ENCODE measurements at places on chromosomes 2 and 18. TPM values are rescaled to one million over a fixed set of nuclear protein-coding genes. Genes with fewer than 3 reads are reported as not detected.

- H3K4me3 ChIP-seq, result no peak overlapping the region
- no peaks in the 10 kb centered on the region for H3K27me3 ChIP-seq
- H3K36me3 ChIP-seq, result no peaks in the 10 kb centered on the region
- no peak for DNase-seq
- H3K4me1 ChIP-seq, result no peaks in the 10 kb centered on the region
- no peak overlapping the region for H3K27ac ChIP-seq
Measured at GRCh38 chr2:105254531-105255210, 13.1 kb downstream of the GPR45 start.

DNA sequence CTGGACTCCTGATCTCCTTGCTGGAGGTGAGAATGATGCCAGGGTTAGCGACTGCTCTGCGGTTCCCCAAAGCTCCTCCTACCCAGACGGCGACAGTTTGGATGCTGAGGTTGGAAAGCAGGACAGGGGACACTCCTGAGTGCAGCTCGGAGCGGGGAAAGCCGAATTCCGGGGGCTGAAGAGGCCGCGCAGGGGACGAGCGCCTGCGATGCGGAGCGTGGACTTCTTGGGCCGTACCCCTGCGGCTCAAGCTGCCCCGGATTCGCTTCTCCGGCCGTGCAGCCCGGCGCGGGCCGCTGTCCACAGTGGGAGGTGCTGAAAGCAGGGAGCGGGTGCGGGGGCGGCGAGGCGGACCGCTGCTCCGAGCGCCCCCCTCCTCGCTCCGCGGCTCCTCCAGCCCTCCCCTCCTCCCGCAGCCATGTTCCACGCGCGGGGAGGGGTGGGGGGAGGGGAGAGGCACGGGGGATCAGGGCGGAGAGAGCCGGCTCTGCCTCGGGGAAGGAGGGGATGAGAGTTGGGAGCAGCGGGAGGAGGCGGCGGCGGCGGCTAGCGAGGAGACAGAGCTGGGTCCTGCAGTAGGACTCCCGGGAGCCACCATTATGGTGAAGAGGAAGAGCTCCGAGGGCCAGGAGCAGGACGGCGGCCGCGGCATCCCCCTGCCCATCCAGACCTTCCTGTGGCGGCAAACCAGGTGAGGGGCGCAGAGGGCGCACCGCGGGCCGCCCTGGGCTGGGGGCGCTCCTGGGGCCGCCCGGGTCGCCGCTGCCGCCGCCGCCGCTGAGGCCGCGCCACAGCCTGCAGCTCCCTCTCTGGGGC, at the start of gene UNC80:
UNC80 (plus strand) TSS at position 359 of the 816 bp plus-strand sequence; CDS start at position 600, 241 bp downstream.
- peak; percentile 81 for DNase-seq
- no peak within 1 kb of the TSS for H3K4me3 ChIP-seq
- peaks cover 24% of the 10 kb centered on the region for H3K27me3 ChIP-seq
- H3K36me3 ChIP-seq, result no peaks in the 10 kb centered on the region

IL36B gene
- total RNA-seq, result not detected

SAG gene
- total RNA-seq, result not detected

MFF gene
- 57.2 TPM for total RNA-seq

Measured in upper lobe of right lung (tissue), 1 donor.